ENCODE measurements at places on chromosomes 2 and 18.

DNA sequence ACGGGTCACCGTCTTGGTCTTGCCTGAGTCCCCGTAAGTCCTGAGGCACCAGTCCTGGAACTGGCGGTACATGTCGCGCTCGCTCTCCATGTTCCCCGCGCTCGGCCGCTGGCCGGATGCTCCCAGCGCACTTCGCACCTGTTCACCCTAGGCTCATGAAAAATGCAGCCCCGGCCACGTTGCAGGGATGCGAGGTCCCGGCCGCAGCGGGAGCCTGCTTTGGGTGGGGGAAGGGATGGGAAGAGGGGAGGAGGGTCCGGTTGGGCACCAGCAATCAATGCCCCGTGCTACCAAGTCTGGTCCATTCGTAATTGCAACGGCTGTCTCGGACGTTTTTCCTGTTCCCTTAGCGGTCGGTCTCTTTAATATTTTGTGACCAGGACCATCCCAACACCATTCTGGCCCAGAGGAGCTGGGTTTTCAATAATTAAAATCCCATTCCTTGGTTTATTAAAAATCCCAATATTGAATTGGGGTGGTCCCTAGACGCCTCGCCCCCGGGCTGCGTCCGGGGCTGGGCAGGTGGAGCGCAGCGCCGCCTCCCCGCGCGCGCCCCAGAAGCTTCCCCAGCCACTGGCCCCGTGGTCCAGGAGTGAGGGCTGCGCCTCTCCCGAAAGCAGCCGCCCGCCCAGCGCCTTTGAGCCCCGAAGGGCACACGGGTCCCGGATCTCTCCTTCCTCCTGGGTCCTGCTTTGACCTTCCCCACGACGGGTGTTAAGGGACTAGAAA, 1.4 kb downstream of the NOL4 start:
- DNase-seq: no peak

GRCh38 chr18:46408334-46408987, 248.6 kb downstream of the LOXHD1 start:
- DNase-seq: no peak

DNA sequence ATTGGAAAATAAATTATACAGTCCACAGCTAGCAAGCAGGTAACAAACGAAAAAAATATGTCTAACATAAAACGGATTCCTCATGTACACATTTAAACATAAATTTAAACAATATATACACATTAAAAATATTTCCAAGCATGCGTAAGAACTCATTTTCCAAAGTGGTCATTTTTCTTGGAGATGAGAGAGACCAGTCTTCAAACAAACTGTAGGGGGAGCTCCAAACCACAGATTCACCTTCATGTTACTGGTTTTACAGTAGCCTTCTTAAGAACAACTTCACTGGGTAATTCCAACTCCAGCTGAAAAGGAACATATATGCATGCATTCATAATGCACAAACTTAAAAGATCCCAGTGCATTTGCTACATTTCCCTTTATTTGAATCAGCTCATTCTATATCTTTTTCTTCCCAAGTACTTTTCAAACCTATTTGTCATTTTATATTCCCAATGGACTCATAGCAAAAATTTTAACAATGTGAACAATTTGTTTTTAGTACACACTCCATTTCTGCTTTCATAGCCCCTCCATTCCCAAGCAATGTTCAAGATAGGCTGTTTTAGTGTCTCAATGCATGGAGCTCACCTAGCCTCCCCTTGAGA, 4.7 kb upstream of the STAMBP start:
- no peak for DNase-seq

- DNase-seq: no peak
Observed at GRCh38 chr2:217703999-217704398, 298.8 kb downstream of the TNS1 start.

GRCh38 chr2:98311090-98311489, 35.2 kb upstream of the CNGA3 start:
- no peak for DNase-seq

DNA sequence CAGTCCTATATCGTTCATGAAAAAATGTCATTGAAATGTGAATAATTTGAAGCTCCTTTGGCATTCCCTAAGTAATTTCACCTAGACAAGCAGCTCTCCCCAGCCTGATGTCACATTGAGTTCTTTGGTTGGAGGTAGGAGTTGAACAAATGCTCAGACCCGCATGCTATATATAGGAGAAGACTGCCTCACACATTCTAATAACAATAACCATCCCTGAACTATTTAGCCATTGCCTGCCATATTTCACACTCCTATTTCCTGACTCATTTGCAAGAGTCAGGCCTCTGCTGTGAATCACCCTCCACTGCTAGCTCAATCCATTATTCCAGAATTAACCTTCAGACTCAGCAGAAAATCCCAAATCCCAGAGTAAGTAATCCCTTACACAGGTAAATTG, 256.6 kb upstream of the ACVR2A start:
- DNase-seq: no peak

DNA sequence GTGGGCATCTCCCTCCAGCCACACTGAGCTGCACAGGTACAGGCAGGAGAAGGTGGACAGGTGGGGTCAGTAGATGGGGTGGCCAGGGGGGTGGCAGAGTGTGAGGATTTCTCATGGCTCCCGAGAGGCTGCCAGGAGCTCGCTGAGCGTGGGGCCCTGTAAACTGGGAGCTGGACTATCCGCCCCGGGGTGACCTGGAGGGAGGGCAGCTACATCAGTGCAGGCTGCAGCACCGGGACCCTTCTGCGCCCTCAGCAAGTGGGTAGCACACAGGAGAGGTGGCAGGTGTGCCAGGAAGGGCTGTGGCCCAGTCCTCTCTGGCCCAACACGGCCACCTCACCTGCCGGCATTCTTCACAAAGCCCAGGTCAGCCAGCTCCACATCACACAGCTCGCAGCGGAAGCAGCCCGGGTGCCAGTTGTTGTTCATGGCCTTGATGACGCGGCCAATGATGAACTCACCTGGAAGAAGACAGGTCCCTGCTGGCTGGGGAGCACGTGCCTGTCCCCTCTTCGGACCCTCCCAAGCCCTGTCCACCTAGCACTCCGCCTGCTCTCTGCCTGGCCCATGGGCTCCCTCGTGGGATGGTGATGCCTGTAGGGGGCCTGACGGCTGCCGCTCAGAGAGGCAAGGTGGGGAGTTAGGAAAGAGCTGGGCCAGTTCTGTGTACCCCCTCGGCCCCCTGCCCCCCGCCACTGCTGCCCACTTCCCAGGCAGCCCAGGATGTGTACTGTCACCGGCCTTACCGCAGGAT, 8.3 kb downstream of the GPR17 start:
- DNase-seq: no peak

DNA sequence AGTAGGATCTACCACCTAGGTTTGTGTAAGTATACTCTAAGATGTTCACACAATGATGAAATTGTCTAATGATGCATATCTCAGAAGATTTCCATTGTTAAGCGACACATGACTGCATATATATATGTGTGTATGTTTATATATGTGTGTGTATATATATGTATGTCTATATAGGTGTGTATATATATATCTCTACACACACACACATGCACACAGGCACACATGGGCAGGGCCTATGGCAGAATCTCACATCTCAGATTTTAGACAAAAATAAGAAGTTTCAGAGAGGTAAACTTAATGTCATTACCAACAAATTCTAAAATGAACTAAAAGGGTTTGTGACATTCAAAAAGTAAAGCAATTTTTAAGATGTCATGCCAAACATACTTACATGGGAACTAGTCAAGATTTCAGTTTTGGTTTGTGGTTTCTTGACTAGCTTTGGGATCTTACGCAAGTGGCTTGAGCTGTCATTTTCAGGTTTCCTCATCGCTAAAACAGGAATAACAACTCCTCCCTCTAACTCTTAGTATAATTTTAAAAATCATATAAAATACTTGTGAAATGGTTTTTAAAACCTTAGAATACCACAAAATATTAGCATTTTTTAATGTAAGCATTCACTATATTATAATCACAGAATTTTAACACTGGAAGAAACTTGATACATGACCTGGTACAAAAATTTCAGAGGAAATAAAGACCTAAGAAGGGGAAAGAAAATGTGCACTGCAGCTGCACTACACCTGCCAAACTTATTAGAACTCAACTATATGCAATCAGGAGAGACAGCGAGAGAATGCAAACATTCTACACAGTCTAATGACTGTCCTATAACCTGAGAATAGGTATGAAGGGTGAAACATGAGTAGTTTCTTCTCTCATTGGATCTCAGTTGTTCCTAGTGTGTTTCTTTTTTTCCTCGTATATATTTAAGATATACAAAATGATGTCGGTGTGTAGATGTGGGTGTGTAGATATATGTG, 75.7 kb downstream of the TTC21B start:
- no peak for DNase-seq

DNA sequence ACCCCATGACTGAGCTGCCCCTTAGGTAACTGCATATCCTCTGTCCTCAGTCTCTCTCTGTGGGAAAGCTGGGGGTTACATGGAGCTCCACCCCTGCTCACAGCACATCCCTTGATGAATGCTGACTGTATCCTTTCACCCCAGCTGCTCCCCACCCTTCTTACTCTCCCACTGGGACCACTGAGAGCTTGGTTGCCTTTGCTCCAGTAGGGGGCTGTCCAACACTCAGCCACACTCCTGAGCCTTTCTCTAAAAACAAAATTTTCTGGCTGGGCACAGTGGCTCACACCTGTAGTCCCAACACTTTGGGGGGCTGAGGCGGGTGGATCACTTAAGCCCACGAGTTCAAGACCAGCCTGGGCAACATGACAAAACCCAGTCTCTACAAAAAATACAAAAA, 89.2 kb upstream of the MSH2 start:
- DNase-seq: no peak

DNA sequence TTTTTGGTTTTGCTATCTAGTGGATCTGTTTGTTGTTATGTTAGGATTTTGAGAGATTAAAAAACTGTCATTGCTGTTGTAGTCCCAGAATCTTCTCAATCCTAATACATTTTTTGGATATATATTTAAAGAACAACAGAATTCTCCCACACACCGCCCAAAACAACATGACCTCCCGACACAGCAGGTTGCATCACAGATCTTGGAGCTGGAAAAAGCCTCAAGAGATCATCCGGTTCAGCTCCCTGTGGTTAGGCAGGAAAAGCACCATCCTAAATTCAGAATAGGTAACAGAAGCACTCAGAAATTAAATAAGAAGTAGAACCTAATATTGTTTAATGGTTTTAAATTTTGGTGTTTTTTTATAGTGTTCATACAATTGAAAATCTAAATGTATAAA, 251.4 kb upstream of the STON1 start:
- no peak for DNase-seq

DNA sequence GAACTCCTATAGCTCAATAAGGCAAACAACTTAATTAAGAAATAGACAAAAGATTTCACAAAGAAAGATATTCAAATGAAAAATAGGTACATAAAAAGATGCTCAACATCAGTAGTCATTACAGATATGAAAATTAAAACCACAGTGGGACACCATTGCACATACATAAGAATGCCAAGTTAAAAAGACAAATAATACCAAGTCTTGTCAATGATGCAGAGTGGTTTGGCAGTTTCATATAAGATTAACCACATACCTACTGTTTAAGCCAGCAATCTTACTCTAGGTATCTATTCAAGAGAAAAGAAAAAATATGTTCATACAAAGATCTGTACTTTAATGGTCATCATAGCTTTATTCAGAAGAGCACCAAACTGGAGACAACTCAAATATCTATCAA, 63.5 kb upstream of the GLS start:
- no peak for DNase-seq

DNA sequence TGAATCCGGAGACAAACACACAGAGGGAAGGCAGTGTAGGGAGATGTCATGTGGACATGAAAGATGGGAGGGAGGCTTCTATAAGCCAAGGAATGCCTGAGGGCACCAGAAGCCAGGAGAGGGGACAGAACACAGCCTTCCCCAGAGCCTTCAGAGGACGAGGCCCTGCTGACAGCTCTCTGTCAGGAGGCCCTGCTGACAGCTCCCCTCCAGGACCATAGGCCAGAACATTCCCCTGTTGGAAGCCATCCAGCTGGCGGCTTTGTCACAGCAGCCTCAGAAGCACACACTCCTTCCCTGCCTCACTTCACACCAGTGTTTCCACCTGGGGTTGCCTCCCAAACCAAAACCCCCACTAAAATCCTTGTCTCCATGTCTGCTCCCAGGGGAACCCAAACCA, 171.3 kb upstream of the ID2 start:
- no peak for DNase-seq

DNA sequence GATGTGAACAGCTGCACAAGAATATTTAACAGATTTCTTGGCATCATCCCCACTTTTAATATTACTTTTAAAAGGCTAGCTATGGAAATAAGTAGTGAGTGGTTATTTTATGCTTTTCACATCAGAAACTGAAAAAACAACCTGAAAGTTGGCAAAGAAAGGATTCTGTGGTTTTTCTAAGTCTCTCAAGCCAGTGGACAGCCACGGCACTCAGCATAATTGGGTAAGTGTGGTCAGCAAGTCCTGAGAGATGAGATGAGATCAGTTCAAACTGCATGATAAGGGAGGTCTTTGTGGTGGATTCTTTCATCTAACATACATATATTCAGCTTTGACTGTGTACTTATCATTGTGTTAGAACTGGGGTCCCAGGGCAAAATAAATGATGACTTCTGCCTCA, 105.2 kb downstream of the LYPD6B start:
- no peak for DNase-seq

GRCh38 chr2:120583851-120584570, 151.7 kb upstream of the GLI2 start:
- no peak for DNase-seq

DNA sequence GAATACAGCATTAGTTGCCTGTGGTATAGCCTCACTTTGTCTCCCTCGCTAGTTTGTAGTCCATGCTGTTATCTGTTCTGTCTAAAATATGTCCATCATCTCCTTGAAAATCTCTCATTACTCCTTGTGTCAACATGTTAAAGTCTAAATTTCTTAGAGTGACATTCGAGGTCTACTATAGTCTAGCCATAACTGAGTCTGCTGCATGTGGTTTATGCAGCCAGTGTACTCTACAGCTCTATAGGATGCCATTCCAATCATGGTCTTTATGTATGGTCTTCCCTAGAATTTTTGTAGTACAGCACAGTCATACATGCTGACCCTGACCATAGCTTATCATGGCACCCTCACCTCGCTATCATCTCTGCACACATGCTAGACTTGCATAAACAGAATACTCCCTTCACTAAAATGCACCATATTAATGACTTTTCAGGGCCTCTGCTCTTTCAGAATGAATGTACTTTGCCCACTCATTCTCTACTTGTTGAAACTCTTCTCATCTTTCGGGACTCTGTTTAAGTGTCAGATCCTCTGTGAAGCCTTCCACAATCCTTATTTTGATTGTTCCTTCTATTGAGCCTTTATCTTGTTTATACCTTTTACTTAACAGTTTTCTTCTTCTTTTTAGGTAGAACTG, 12.8 kb downstream of the TANK start:
- DNase-seq: no peak

Measured in activated T-helper 9 cell treated with anti-CD3 and anti-CD28 coated beads, Interleukin-2, amount 50 U/mL, for 16 hours (primary cell).